ENCODE measurements at places on chromosomes 3 and 15.

DNA sequence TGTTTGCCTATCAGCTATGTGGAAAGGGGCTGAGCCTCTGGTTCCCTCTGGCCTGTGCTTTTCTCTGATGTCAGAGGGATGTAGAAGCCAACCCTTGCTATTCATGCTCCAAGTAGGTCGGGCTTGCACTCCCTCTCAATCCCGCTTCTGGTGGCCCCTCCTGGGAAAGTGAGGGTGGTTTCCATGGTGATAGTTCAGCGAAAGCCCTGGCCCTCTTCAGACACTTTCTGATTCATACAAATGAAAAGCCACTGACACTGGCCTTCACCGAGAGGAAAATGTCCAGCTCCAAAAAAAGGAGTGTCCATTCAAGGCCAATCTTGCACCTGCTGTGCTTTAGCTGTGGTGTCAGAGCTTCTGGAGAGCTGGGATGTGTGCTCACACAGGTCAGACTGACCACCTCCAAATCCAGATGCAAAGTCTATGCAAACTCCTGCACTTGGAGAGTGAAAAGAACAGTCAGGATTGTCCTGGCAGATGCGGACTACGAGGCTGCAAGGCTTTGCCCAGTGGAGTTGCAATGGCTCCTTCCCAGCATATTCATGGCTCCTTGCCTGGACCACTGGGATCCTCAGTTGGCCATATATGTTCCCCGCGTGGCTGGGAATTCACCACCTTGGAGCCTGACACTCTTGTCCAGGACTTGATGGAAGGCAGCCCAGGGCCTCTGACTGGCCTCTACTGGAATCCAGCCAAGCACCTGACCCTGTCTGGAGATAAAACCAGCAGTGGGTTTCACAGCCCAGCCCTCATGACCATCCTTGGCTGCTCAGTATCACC is 96.6 kb downstream of the CEMIP start:
- no peak for DNase-seq

DNA sequence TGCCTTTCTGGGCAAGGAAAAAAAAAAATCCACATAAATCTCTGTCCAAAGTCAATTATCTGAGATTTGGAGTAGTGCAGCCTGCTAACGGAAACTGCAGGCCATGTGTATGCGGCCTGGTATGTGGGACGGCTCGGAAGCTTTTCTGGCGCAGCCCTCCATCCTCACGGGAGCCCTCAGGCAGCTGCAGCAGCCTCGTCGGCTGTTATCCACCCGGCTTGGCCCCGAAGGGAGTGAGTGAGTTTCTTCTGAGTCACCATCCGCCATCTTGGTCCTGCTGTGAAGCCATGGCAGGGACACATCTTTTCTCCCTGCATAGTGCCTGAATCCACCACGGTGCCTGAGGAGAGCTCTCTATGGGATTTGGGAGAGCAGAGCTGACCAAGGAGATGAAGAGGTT is 62.8 kb downstream of the POLR2M start:
- no peak for DNase-seq

GRCh38 chr15:51561271-51561670 is 61.3 kb downstream of the DMXL2 start:
- DNase-seq = no peak

GRCh38 chr3:138180375-138181029 is 5.8 kb upstream of the DBR1 start:
- DNase-seq = peak; percentile 49

DNA sequence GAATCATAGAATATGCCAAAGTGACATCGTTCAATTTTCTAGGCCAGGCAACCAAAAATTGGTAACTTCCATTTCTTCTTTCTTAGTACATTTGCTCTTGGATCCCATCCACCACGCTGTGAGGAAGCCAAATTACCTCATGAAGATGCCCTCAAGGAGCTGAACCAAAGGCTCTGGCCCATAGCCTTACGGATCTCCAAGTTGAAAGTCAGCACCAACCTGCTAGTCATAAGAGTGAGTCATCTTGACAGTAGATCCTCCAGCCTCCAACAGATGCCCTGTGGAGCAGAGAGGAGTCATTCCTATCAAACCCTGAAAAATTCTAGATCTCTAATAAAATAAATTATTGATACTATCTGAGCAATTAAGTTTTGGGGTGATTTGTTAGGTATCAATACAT is 322.5 kb upstream of the COL8A1 start:
- DNase-seq = no peak

DNA sequence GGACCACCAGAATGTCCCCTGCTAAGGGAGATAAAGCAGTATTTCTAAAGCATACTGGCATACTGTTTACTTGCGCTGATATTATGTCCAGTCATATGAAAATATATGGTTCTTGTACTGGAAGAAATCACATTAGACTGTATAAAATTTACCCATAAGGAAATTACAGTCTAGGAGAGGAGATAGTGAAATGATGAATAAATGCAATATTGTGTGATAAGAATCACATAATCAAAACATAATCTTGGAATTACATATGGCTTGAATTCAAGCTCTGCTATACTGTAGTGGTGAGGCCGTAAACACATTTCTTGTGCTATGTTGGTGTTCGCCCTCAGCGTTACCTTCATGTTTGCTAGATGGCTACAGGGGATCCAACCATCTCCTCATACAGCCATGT is 20.7 kb upstream of the TGFBR2 start:
- DNase-seq = no peak

DNA sequence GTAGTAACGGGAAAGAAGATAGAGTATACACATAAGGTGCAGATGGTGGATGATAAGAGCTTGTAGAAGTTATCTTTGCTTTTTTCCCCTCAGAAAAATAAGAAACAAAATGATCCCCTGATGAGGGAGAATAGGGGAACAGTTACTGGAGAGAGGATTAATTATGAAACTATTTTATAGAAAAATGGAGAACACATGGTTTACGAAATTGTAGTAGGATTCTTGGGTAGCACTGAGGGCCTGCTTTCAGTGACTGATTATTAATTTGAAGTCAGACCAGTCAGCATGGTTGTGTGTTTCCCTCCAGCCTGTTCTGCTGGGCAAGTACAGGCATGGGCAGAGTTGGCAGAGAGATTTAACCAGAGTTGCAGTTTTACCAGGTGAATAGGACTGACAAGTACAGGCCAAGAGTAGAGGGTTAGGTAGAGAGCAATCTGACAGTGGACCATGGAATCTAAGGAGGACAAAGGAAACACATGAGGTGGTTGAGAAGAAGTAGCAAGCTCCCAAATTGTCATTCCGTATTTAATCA is 5.9 kb downstream of the SLC49A4 start:
- DNase-seq = no peak

GRCh38 chr3:44477312-44478030 is at the start of gene ZNF445:
Gene ZNF445, minus strand, starts transcription at chr3:44477670. Its CDS starts 22,121 bp downstream, at chr3:44455549.
- peak; percentile 88 for DNase-seq

- DNase-seq = no peak
Observed at GRCh38 chr3:124939661-124940060, 5.1 kb upstream of the MUC13 start.

DNA sequence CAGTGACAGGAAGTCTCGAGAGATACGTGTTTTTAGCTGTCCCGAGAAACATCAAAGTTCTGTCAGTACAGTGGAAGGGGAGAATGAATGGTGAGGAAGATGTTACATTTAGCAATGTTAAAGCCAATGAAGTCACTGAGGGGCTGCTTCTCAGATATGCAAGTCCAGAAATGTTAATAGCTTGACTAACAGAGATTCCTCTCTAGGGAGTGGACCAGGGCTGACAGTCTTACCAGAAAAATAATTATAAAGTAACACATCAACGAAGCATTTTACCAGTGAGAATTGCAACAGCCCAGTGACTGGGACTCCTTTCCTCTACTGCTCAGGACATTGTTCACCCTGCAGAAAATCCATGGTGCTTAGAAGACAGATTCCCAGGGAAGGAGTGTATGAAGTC is 23.9 kb downstream of the GALNT15 start:
- DNase-seq = no peak

DNA sequence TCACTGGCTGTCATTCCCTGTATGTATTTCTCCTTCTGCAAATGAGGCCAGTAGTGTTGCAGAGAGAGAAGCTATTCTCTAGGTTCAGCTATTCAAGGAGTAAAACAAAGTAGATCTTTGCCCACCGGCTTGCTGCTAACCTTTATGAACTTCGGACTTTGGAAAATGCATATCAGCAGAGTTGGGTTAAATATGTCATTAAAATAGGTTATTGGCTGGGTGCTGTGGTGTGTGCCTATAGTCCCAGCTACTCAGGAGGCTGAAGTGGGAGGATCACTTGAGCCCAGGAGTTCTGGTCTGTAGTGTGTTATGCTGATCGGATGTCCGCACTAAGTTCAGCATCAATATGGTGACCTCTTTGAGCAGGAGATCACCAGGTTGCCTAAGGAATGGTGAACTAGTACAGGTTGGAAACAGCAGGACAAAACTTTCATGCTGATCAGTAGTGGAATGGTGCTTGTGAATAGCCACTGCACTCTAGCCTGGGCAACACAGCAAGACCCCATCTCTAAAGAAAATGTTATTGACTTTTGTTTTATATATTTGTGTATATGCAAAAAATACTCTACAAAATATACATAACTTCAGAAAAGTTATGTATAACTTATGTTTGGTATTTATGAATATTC is 53.4 kb downstream of the SACM1L start:
- DNase-seq = no peak

DNA sequence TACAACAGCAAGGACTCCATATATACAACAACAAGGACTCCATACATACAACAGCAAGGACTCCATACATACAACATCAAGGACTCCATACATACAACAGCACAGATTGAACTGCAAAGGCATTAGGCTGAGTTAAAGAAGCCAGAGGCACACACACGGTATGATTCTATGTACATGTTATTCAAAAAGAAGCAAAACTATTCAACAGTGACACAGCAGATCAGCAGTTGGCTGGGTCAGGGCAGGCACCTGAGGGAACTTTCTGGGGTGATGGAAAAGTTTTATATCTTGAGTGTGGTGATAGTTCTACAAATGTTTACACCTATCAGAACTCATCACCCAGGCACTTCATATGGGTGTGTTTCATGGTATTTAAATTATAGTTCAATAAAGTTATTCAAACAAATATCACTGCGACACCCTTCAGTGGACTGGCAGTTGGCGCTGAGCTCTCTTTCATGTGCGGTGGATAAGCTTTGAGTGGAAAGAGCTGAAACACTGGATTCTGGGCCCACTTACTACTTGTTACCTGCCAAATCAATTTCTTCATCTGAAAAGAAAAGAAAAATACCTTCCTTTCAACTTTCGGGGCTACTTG is 28.0 kb downstream of the RFTN1 start:
- no peak for DNase-seq

- no peak for DNase-seq
Observed at GRCh38 chr15:39472621-39473297, 108.1 kb upstream of the THBS1 start.

DNA sequence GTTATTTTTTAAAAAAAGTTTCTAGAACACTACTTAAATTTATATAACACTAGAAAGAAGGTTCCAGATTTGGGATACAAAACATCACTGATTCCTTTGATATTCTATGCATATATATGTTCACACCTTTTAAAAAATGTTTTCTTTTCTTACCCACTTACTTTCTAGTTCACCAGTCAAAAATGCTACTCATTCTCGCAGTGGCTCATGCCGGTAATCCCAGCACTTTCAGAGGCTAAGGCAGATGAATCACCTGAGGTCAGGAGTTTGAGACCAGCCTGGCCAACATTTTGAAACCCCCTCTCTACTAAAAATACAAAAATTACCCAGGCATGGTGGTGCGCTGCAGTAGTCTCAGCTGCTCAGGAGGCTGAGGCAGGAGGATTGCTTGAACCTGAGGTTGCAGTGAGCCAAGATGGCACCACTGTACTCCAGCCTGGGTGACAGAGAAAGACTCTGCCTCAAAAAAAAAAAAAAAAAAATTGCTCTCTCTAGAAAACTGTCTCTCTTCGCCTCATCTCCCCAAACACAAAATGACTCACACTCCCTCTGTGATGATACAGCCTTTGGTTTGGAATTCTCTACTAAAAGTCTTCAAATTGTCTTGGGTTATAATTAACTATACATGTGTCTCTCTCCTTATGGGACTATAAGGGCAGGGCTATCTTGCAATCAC is 52.6 kb upstream of the TGFBR2 start:
- DNase-seq = no peak

- DNase-seq = no peak
Observed at GRCh38 chr15:31470756-31471155, 144.1 kb downstream of the KLF13 start.

GRCh38 chr3:42486814-42487565 is 15.5 kb upstream of the VIPR1 start:
- no peak for DNase-seq

GRCh38 chr15:85120351-85121113 is 138.9 kb downstream of the PDE8A start:
- DNase-seq = no peak

DNA sequence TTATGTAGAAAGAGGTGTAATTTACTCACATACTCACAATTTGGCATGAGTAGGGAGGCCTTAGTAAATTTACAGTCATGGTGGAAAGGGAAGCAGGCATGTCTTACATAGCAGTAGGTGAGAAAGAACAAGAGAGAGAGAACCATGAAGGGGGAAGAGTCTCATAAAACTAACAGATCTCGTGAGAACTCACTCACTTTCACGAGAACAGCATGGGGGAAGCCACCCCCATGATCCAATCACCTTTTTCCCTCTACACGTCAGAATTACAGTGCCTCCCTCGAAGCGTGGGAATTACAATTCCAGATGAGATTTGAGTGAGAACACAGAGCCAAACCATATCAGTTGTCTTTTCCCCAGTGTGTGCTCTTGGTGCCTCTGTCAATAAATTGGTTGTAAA is 855.3 kb downstream of the TBL1XR1 start:
- DNase-seq = no peak

- DNase-seq = no peak
Observed at GRCh38 chr3:187019542-187020072, 89.3 kb downstream of the ST6GAL1 start.

- DNase-seq = peak; percentile 72
Observed at GRCh38 chr15:42581272-42581730, 5.9 kb downstream of the STARD9 start.

GRCh38 chr3:5201536-5201935 is 14.0 kb downstream of the EDEM1 start:
- no peak for DNase-seq

DNA sequence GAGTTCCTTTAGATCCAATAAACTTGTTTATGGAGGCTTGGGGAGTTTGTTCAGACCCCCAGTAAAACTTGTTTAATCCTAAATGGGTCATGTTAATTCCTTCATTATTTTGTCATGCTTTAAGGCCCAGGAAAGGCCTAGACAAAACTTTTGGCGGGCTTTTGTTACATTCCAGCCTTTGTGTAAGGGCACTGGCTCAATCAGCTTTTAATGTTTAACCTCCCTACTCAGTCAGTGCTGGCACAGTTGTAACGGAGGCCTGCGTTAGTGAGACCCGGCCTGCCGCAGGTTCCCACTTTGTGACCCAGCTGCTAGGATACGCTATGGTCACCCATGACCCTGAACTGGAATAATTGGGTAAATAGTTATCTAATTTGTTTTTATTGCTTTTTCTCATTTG is 59.2 kb downstream of the OXSM start:
- DNase-seq = no peak

DNA sequence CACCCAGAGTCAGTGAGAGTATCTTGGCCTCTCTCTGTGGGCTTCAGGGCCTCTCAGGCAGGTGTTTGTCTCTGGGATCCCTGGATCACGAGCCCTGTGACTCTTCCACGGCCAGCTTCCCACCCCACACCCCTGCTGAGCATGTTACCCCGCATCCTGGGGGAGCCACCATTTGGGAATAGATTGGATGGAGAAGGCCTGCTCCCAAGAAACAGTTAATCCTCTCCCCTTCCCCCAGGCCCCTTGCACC is 15.5 kb upstream of the SRP14 start:
- no peak for DNase-seq

Data from GM13977 (cell line).